ENCODE measurements at places on chromosomes 12 and 14. TPM values are rescaled to one million over a fixed set of nuclear protein-coding genes. Genes with fewer than 3 reads are reported as not detected.

Gene CCDC177
- 0.17 TPM for total RNA-seq

Gene TRIM9
- 0.73 TPM for total RNA-seq

Gene KCNA1
- not detected for total RNA-seq

Gene TMPRSS12
- not detected for total RNA-seq

Gene GYS2
- total RNA-seq, result not detected

Gene SMIM10L1
- 4.5 TPM for total RNA-seq

Gene OTX2
- total RNA-seq, result 85.8 TPM

Gene ADCY6
- 7.1 TPM for total RNA-seq

Gene GUCY2C
- 2.5 TPM for total RNA-seq

Gene PTMS
- 237 TPM for total RNA-seq

Gene PSMB5
- 328 TPM for total RNA-seq

Gene TTC9
- 12.1 TPM for total RNA-seq

Gene OTUB2
- 4.4 TPM for total RNA-seq

Gene IRAK3
- total RNA-seq, result 0.28 TPM

Gene PIWIL1
- total RNA-seq, result not detected

GRCh38 chr12:46711756-46712155, 114.0 kb downstream of the SLC38A4 start:
- no peak for DNase-seq

DNA sequence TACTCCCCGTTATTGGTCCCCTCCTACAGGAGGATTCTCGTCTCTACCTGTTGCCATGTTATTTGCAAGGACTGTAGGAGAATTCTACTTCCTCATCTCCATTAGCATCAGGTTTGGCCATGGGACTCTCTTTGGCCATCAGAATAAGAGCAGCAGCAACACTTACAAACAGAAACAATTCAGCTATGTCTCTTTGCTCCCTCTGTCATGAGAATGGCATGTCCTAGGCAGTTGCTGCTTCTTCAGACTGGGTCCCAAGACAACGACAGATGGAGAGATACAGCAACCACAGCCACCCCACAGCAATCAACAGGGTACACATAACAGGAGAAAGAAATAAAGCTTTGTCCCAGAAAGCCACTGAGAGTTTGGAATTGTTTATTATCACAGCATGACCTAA, 19.7 kb downstream of the SLC41A2 start:
- DNase-seq, result no peak

- DNase-seq, result no peak
Measured at GRCh38 chr12:47985596-47986290, 18.5 kb downstream of the COL2A1 start.

- peak; percentile 42 for DNase-seq
Measured at GRCh38 chr14:100590726-100591452, 3.7 kb upstream of the BEGAIN start.

DNA sequence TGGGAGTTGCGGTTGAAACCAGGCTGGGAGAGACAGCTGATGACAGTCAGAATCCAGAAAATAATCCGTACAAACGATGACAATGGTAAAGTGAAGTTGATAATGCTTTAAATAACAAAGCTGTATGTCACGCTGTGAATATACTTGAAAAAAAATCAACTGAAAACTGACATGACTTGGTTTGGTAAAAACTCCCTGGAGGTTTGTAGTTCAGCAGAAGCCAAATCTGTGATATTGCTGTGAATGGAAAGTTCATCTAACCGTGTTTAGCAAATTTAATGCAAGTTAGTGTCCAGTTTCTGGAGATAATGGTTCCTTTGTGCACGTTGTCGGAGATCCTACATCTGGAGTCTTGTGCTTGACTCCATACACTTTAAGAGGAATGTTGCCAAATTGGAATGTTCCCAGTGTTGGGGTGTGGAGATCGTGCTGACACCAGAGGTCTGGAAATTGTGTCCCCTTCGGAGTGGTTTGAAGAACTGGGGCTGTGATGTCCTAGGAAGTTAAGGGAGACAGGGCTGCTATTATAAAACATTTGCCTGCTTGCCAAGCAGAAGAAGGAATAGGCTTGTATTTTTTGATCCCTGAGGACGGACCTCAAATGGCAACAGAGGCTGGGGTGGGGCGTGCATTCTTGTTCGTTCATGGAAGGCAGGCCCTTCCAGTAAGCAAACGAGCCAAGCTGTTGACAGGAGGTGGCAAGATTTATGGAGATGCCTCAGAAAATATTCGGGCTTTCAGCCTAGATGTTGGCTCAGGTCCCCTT, 30.6 kb downstream of the PPFIBP1 start:
- no peak for DNase-seq

DNA sequence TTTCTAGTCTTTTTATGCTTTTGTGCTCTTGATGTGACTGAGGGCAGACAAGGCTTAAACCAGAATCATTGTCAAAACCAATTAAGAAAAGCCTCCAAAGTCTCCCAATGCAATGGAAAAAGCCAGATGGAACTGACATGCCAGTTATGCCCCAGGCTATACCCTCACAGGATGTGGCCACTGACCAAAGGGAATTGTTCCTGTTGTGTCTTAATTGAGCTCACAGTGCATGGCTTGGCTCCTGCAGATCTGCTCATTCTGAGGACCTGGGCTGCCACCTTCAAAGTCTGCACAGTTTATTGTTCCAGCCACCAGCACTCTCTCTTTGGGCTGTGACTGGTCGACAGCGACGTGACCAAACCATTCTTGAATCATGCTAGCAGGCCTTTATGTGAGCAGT, 17.1 kb upstream of the BICD1 start:
- DNase-seq, result no peak

GRCh38 chr12:45883187-45883586, 107.2 kb downstream of the SCAF11 start:
- no peak for DNase-seq

DNA sequence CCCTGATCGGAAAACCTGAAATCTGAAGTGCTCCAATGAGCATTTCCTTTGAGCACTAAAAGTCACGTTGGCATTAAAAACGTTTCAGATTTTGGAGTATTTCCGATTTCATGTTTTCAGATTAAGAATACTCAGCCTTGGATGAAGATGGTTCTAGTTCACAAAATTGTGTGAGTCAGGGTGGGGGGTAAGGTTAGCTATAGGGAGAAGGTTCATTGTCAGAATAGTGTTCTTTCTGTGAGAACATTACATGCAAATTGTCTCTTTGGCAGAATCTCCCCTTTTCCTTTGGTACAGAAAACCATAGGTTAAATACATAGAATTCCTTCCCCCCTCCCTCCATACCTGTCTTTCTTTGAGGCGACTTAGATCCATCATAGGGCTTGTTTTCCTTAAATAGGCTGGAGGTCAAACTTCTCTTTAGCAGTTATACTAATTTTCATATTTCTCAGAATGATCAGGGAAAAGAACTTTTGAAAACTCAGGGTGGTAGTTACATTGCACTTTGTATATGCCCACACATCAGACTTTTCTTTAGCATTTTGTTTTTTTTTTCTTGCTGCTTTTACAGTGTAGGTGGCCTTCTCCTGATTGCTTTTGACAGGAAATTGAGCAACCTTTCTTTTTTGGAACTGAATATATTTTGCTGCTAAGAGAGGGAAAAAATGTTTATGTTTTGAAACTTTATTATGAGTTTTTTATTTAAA, 503.5 kb downstream of the PCNX1 start:
- DNase-seq, result no peak

- DNase-seq, result no peak
Measured at GRCh38 chr14:75650253-75651058, 10.2 kb downstream of the ERG28 start.

DNA sequence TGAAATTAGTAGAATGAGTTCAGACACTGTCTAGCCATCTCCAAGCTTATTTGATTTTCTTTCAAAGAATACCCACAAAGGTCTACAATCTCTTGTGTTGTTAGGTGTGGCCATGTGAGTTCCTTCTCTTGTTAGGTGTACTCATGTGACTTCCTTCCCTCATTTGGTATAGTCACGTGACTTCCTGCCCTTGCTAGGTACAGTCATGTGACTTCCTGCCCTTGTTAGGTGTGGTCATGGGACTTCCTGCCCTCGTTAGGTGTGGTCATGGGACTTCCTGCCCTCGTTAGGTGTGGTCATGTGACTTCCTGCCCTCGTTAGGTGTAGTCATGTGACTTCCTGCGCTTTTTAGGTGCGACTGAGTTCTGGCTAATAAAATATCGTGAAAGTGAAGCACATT, 179.6 kb downstream of the TMX1 start:
- no peak for DNase-seq

DNA sequence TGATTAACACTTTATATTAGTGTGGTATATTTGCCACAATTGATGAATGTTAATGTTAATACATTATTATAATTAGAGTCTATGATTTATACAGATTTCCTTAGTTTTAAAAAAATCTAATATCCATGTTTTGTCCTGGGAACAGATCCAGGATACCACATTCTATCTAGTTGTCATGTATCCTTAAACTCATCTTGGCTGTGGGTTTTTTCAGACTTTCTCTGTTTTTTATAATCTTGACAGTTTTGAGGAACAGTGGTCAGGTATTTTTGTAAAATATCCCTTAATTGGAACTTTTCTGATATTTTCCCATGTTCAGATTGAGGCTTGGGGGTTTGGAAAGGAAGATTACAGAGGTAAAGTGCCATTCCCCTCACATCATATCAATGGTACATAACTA, 104.1 kb downstream of the LMNTD1 start:
- no peak for DNase-seq

DNA sequence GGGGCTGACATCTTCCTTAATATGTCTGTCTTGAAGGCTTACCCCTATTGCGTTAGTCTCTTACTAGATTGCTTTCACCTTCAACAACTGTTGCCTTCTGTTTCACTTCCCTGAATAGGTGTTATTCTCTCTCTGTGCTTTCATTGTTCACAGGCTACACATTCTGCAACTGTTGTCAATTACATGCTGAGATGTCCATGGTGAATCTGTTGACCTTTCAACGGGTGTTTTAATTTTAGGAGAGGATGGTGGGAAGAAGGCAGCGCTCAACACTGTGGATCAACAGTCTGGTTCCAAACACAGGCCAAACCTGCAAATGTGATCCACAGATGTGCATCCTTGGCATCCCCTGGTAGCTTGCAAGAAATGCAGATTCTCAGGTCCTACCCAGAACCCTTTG, 101.9 kb downstream of the DACT1 start:
- DNase-seq, result no peak

DNA sequence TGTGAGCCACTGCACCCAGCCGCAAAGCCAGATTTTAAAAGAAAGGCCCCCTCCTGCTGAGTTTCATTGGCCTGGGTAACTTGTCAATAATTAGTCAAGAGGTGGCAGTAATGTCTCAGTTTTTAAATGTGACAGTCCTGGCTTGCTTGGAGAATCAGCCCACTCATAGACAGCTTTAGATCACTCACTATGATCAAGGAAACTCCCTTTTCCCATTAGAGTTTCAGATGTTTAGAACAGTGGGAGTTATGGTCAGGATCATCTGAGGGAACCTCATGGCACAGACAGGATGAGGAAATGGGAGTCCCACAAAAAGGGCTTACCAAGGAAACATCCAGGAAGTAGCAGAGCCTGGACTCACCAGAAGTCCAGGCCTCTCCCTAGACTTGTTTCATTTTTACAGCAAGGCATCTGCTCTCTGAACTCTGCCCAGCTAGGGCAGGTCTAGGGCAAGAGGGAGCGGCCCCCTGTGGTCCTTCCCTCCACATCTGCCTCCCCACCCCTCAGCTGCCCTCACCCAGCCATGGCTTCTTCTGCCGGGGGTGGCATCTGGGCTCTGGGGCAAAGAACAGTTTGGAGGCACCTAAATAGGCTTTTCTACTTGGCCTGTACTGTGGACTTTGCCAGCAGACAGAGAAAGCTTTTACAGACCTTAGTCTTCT, 11.2 kb downstream of the BCL2L14 start:
- DNase-seq, result peak; percentile 62

DNA sequence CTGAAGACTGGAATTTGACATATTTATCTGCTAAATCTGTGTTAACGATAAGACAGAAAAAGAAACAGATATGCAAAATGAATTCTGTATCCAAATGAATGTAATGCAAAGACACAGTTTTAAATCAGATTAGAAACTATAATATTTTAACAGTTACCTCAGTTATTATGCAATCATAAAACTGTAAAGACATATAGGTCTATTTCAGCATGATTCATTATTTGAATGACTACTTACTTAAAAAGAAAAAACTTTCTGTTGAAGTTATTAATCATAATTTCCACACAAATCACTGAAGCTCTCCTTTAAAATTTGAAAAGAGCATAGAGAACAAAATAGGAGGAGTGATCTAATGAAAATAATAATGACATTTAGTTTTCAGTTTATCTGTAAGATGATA, 742.6 kb downstream of the FSCB start:
- DNase-seq, result no peak

GRCh38 chr14:90608929-90609341, 207.3 kb downstream of the TTC7B start:
- DNase-seq, result no peak

DNA sequence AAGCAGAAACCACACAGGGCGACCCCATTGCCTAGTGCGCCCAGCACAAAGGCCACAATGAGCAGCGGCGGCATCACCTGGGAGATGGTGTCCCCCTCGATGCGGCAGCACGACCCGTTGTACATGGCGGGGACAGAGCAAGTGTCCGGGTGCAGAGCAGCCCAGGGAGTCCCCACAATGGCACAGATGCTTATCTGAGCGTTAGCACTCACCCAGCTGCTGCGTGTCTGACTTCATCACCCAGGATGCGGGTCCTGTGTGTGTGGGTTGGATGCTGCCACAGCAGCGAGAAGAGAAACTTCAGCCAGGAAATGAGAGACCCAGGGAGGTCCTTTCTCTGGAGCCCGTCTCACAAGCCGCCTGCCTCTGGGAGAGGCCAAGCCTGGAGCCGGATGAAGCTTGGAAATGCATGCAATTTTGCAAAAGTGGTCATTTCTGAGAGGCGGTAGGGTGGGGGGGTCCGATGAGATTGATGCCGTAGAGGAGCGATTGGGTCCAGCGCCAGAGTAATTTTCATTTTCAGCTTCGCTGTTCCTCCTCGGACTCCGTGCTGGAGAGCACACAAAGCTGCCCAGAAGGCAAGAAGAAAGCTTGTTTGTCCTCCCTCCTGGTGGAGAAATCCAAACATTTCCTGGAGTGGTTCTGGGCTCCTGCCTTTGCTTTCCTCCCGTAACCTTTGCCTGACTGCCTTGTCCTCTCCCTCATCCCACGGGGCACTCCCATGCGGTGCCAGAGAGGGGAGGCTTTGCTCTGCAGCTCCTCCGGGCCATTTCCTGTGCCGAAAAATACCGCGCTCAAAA, at the start of gene HCAR1:
TSS of gene HCAR1 (minus strand) at position 630 of the 800 bp plus-strand sequence. CDS start at position 125, 505 bp downstream.
- peak; percentile 61 for DNase-seq

GRCh38 chr14:69667938-69668335, 56.5 kb downstream of the SUSD6 start:
- no peak for DNase-seq

DNA sequence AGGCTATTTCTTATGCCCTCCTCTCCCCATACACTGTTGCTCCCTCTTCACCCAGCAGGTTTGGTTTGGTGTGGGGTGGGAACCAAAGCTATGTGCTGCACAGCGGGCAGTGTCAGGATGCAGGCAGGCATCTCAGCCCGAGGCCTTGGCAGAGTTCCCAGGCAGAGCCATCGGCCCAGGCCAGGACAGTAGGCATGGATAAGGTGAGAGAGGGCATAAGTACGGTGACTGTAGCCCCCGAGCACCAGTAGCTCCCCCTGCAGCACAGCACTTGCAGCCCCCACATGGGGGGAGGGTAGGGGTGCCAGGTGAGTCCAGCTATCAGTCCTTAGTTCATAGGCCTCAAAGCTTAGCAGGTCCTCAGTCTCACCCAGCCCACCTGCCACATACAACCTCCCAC, 7.2 kb downstream of the KLHL33 start:
- no peak for DNase-seq
